Astrocyte of the spinal cord (primary cell): ENCODE measurements at places on chromosomes 12 and 14.

DNA sequence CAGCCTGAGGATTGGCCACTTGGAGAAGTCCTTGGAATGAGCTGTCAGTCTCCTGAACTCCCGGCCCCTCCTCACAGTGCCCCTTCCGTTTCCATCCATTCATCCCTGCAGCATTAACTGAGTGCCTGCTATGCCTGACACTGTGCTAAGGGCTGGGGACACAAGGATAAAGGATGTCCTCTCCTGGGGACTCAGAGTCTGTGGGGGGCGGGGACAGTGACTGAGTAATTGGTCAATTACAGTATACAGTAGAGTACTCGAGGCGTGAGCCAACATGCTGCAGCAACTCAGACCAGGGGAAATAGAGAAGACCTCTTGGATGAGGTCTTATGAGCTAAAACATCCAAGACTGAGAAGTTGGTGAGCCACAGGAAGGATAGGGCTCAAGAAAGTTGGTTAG is 43.4 kb upstream of the PWP1 start:
- no peak for DNase-seq

- no peak for DNase-seq
These were observed 20.8 kb upstream of the CDK17 start for GRCh38 chr12:96421014-96421413.

DNA sequence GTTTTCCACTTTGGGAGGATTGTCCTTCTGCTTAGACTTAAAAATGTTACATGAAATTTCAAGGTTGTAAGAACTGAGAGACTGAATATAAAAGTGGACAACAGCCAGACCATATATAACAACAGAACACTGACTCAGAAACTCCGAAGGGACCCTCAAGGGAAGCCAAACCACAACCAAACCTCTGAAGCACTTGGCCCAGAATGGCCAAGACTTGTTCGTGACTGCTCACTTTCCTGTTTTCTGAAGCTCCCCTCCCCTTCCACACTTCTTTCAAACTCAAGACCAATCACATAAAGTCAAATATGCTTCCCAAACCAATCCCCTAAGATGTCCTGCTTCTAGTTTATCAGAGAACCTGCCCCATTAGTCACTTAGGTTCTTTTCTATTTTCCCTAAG is 13.7 kb downstream of the OR6J1 start:
- DNase-seq = peak; percentile 95

GRCh38 chr14:89849931-89850330 is 104.6 kb downstream of the EFCAB11 start:
- DNase-seq = peak; percentile 56

DNA sequence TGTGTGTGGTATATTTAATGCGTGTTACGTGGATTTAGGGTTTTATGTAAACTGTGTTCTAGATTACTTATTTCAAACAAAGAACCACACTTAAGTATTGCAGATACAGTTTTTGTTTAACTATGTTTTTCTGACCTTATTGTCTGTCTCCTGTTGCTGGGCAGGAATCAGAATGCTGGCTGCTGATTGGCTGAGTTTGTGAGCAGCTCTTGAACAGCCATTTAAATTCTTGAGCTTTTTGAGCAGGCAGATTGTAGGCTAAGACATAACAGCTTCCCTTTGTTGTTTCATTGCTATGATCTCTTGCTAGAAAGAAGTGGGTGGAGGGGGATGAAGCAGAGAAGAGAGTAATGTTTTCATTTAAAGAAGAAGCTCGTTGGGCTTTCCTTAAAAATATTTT is 52.2 kb downstream of the ATF7IP start:
- DNase-seq = peak; percentile 94

- DNase-seq = no peak
These were observed 18.3 kb upstream of the ATP2A2 start for GRCh38 chr12:110262442-110263388.

GRCh38 chr14:56687123-56687522 is 107.5 kb downstream of the TMEM260 start:
- DNase-seq = no peak

DNA sequence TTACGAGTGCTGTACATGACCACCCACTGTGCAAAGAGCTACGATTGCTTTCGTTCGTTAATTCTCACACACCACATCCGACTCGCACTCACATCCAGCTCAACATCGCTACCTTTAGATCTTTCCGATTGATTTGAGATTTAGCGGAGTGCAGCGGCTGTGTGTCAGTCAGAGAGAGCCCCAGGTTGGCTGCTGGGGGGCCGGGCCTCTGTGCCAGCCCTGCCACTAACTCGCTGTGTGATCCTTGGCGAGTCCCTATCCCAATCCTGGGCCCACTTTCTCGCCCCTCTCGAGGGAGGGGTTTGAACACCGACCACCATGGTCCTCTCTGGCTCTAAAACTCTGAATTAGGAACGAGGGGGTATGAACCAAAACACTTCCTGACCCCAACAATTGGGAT is 8.6 kb downstream of the DLK1 start:
- DNase-seq = no peak

GRCh38 chr14:22740020-22740419 is 26.5 kb upstream of the OXA1L start:
- no peak for DNase-seq

DNA sequence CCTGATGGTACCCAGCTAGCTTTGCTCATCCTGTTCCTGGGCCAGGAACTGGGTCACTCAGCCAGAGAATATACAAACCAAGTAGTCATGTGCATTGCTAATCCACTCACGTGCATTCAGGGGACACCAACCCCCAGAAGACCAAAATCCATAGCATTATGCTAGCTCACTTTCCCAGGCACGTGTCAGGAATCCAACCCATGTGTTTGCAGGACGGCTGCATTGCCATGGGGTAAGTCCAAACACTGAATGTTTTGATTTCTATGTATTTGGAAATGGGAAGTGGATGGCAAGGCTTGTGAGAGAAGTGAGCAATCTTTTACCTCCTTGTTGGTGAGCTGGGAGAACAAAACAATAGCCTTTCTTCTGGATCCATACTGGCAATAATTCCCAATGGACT is 87.1 kb upstream of the FOXN3 start:
- DNase-seq = no peak

GRCh38 chr14:53979113-53979681 is 22.6 kb upstream of the BMP4 start:
- peak; percentile 58 for DNase-seq

DNA sequence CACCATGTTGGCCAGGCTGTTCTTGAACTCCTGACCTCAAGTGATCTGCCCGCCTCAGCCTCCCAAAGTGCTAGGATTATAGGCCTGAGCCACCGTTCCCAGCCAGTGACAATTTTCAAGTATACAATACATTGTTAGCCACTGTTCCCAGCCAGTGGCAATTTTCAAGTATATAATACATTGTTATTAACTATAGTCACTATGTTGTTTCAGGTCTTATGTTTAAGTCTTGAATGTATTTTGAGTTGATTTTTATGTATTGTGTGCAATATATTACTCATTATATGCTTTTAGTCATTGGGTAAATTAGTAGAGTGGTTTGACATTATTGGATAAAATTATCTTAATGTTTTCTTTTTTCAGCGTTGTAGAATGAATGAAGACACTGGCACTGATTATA is 13.0 kb upstream of the ZNF410 start:
- DNase-seq = no peak

DNA sequence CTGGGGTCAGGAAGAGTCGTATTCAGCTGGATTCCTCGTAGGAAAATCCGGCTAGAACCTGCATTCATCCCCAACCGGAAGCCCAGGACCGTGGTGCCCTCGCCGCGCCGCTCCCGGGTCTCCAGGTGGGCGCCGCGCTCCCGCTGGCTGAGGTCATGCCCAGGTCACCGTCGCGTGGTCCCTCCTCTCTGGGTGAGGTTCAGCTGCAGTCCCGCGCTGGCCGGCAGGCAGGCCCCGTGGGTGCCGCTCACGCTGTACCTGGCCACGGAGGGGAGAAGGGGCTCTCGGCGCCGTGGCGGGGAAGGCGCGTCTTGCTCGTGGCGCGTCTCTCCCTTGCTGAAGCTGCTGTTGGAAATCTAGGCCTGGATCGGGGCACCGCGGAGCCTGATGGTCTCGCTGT is 44.5 kb downstream of the LRTM2 start:
- DNase-seq = no peak

GRCh38 chr14:67962215-67962644 is 142.7 kb downstream of the RAD51B start:
- DNase-seq = no peak

- DNase-seq = no peak
These were observed 17.2 kb upstream of the SLC35F4 start for GRCh38 chr14:57883061-57883460.

DNA sequence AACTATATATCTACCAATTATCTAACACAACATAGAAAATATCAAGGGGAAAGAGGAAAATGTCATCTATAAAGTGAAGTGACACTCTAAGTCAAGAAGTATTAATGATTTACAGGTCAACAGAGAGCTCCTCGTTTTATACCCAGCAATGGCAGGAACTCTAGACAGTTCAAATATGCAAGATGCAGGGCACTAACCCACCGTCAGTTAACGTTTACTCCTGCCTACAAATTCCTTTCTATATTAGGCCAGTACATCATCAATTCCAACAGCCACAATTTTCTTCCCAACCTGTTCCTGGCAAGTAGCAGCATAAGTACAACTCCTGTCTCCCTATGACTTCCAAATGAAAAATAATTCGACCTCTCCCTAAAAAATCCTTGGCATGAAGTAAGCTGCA is 9.0 kb upstream of the KANSL2 start:
- DNase-seq = no peak

DNA sequence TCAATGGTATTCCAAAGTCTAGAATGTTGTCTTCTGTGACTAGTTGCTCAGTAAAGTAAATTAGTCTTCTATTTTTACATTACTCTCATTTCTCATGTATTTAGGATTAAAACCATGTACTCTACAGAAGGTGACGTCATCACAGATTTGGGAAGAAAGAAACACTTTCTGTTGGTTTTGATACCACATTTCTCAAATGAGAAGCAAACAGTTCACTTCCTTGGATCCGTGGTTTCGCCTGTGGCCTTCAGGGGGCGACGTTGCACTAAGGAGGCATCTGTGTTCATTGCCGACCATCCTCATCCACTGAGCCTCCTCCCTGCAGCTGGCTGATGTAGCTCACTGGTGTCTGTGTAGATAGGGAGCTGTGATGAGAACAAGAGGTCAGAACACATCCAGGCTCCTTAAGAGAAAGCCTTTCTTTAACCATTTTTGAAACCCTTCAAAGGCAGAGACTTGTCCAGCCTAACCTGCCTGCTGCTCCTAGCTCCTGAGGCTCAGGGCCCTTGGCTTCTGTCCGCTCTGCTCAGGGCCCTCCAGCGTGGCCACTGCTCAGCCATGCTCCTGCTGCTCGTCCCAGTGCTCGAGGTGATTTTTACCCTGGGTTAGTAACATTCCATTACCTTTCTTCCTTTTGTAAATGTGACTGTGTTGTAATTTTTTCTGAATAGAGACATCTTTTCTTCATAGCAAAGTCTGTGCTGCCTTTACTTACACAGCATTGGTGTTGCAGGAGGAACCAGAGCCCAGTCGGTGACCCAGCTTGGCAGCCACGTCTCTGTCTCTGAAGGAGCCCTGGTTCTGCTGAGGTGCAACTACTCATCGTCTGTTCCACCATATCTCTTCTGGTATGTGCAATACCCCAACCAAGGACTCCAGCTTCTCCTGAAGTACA is 220.6 kb upstream of the OR4E1 start:
- no peak for DNase-seq

DNA sequence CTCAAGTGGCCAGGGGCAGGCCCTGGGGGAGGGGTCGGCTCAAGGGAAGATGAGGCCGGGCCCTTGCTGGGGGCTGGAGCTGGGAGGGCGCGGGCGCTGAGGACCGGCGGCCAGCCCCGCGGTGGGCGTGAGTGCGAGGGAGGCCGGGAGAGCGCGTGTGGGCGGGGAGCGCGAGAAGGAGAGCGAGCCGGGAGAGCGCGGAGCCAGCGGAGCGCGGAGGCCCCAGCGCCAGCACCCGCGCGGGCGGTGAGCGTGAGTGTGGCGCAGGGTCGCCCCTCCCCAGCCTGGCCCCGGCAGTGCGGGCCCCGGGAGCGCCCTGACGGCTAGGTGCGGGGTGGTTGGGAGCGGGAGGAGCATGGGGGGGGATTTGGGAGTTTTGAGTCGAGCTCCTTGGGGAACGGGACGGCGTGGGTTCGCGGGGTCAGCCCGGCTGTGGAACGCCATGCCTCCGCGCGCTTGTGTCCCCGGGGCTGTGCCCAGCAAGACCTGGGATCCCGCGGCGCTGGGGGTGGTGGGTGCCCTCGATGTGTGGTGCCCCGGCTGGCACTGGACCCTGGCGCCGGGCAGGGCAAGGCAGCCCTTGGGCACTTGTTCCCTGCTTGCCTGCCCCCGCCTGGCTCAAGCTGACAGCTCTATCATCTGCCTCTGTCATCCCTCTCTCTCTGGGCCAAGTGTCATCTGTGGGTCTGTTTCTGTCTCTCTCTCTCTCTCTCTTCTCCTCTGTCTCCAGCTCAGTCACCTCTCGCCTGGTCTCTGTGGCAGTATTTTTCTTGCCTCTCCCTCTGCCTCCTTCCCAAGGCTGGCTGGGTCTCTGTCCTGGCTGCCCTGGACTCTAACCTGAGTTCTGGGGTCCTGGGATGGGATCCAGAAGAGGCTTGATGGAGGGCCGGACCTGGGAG is at the start of gene LBHD2:
Gene LBHD2, plus strand, starts transcription at position 190 of the 899 bp plus-strand sequence. CDS start 1,803 bp downstream, outside the sequence.
- no peak for DNase-seq

GRCh38 chr14:99946652-99947489 is 118.4 kb upstream of the EVL start:
- no peak for DNase-seq

DNA sequence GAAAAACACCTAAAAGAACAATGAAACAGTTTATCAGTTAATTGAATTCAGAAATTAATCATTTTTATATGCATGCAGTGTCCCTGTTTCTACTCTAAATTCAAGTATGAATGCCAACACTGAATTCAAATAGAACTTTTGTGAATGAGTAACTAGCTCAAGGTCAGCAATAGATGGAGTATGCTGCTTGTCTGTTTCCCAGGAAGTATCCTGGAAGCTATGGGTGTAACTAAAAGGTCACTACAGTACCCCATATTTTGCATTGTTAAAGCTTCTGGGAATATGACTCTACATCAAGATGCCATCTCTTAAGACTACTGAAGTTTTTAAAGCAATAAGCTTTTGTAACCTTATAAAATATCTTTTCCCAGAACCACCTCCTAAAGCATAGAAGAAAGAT is 681.4 kb upstream of the FBXO33 start:
- DNase-seq = no peak

DNA sequence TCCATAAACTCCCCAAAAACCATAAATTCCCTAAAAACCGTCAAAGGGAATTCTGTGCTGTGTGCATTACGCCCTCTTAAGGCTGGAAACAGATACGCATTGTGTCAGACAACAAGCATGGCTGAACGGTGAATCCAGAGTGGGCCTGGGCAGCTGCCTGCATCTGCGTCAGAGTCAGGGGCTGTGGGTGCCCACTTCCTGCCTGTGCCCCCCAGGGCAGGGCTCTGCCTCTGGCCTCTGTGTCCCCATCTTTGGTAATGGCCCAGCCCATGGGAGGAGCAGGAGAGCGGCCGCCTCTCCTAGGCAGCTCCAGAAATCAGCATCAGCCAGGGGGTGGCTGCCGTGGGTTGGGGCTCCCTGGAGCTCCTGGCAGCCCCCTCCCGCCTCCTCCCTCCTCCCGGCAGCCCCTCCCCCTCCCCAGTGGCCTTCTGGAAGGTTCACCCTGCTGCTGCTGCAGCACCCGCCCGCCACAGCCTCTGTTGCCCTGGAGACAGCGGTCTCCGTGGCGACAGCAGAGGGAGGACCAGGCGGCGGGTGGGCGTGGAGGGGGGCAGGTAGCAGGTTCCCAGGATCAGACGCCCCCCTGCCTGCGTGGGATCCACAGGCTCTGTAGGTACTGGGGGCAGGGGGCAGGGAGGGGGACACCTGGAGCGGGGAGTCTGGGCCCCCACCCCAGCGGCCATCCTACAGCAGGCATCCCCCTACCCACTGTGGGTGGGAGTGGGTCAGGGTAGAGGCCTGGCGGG is 5.9 kb downstream of the MMP17 start:
- DNase-seq = peak; percentile 16

GRCh38 chr12:57983146-57983857 is 41.9 kb downstream of the ATP23 start:
- DNase-seq = peak; percentile 58
